Tibial nerve (tissue), 4 donors: ENCODE measurements at places on chromosomes 1 and 21. TPM values are rescaled to one million over a fixed set of nuclear protein-coding genes. Genes with fewer than 3 reads are reported as not detected.

AADACL3 gene
- not detected for total RNA-seq

RGS8 gene
- total RNA-seq = not detected

FMN2 gene
- 24.3 TPM for total RNA-seq

RXFP4 gene
- not detected for total RNA-seq

GNAT2 gene
- total RNA-seq = not detected

MYOM3 gene
- 0.20 TPM for total RNA-seq

VWA1 gene
- 176 TPM for total RNA-seq

PRKCZ gene
- total RNA-seq = 3.9 TPM

GRCh38 chr1:88801575-88802208 lies 89.7 kb downstream of the GTF2B start:
- H3K27me3 ChIP-seq = no peaks in the 10 kb centered on the region
- no peak for DNase-seq
- peaks cover 7% of the 10 kb centered on the region for H3K36me3 ChIP-seq
- H3K4me1 ChIP-seq = no peaks in the 10 kb centered on the region

- no peaks in the 10 kb centered on the region for H3K4me1 ChIP-seq
- DNase-seq = no peak
- H3K36me3 ChIP-seq = no peaks in the 10 kb centered on the region
- H3K4me3 ChIP-seq = no peak overlapping the region
- H3K27me3 ChIP-seq = no peaks in the 10 kb centered on the region
These were observed 144.1 kb upstream of the ADAMTS5 start for GRCh38 chr21:27110956-27111355.

- H3K36me3 ChIP-seq = peaks cover 29% of the 10 kb centered on the region
- H3K4me1 ChIP-seq = no peaks in the 10 kb centered on the region
- DNase-seq = peak; percentile 38
- H3K27me3 ChIP-seq = no peaks in the 10 kb centered on the region
- no peak overlapping the region for H3K27ac ChIP-seq
- no peak overlapping the region for H3K4me3 ChIP-seq
These were observed 37.9 kb upstream of the EDEM3 start for GRCh38 chr1:184792450-184792969.

GRCh38 chr1:47227341-47228232 lies 4.4 kb downstream of the TAL1 start:
- DNase-seq = no peak
- H3K27ac ChIP-seq = no peak overlapping the region
- H3K4me3 ChIP-seq = no peak overlapping the region
- no peaks in the 10 kb centered on the region for H3K36me3 ChIP-seq

DNA sequence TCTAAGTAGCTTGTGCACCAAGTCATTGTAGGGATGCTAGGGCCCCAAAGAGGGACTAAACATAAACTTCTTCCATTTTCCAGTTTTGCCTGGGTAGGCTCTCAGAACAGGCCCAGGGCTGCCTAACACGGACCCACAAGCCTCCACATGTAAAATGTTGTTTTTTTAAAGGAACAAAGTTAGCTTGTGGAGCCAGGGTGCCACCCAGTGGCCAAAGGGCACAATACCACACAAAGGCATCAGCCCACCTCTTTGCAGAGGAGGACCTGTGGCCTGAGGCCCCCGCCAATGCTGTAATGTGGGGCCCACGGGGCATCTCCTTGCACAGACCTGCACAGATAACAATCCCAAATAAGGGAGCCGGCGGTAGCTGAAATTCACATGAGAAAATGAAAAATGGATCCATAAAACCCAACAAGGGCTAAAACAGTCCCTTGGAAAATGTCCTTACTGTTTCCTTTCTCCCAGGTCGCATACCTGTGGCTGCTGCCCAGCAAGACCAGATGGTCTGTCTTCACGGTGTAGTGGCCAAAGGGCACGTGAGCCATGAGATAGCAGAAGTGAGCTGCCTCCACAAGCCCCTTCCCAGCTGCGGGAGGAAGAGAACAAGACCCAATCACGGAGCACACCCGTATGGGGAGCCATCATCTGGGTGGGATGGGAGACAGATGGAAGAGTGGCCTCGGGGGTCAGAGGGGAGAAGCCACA lies 23.8 kb downstream of the SEC16B start:
- H3K4me3 ChIP-seq = no peak overlapping the region
- no peaks in the 10 kb centered on the region for H3K36me3 ChIP-seq
- no peak overlapping the region for H3K27ac ChIP-seq
- H3K4me1 ChIP-seq = no peaks in the 10 kb centered on the region
- H3K27me3 ChIP-seq = no peaks in the 10 kb centered on the region

DNA sequence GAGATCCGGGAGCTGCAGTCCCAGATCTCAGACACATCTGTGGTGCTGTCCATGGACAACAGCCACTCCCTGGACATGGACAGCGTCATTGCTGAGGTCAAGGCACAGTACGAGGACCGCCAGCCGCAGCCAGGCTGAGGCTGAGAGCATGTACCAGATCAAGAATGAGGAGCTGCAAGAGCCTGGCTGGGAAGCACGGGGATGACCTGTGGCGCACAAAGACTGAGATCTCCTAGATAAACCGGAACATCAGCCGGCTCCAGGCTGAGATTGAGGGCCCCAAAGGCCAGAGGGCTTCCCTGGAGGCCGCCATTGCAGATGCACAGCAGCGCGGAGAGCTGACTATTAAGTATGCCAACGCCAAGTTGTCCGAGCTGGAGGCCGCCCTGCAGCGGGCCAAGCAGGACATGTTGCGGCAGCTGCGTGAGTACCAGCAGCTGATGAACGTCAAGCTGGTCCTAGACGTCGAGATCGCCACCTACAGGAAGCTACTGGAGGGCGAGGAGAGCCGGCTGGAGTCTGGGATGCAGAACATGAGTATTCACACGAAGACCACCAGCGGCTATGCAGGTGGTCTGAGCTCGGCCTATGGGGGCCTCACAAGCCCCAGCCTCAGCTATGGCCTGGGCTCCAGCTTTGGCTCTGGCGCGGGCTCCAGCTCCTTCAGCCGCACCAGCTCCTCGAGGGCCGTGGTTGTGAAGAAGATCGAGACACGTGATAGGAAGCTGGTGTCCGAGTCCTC lies 25.5 kb downstream of the ETV3L start:
- DNase-seq = peak; percentile 72
- H3K4me3 ChIP-seq = no peak overlapping the region
- H3K4me1 ChIP-seq = peaks cover 7% of the 10 kb centered on the region
- H3K27me3 ChIP-seq = no peaks in the 10 kb centered on the region

- no peak overlapping the region for H3K4me3 ChIP-seq
- no peaks in the 10 kb centered on the region for H3K27me3 ChIP-seq
- H3K27ac ChIP-seq = no peak overlapping the region
- H3K4me1 ChIP-seq = no peaks in the 10 kb centered on the region
These were observed 7.7 kb upstream of the GIPC2 start for GRCh38 chr1:78038071-78038470.

DNA sequence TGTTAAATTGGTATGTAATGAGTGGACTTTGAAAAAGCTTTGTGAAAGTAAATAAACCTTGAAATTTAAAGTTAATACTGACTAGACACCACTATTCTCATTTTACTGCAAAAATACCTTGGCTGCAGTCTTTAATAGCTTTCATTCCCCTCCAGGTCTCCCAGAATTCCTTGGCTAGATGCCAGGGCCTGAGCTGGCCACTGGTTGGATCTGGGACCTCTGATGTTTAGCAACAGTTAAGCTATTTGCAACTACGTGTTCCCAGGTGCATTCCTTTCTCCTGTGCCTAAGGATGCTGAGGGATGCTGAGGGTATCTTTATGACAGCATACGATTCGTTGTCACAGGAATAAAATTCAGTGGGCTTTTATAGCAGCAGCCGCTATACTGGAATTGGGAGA lies 938.7 kb downstream of the TTLL7 start:
- H3K36me3 ChIP-seq = no peaks in the 10 kb centered on the region
- no peak overlapping the region for H3K4me3 ChIP-seq
- no peak for DNase-seq
- H3K27ac ChIP-seq = no peak overlapping the region
- no peaks in the 10 kb centered on the region for H3K4me1 ChIP-seq

DNA sequence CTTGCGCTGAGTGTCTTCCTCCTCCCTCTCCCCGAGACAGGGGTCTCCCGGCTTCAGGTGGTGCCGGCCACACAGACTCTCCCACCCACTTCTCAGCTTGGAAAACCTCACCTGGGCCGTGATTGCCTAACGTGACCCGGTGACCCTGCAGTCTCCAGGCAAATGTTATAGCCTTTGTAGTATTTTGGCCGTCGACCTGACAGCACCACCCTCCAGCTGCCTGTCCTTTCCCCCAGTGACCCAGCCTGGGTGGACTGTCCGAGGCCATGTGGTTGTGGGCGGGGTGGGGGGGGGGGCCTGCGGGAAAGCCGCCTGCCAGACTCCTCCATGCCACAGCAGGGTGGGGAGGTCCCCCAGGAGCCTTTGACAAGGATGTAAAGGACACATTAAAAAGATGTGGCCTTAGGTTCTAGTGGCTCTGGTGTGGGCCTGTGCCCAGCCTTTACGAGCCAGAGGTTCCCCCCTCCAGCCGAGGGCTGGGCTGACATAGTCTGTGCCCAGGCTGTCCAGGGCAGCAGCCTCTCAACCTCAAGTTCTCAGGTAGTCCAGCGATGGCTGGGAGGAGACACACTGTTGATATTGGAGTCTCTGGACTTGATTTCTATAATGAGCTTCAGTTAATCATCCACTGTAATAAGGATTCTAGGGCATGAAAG lies 8.1 kb downstream of the TOR3A start:
- peaks cover 6% of the 10 kb centered on the region for H3K4me1 ChIP-seq
- DNase-seq = no peak
- no peaks in the 10 kb centered on the region for H3K36me3 ChIP-seq
- H3K4me3 ChIP-seq = no peak overlapping the region

GRCh38 chr21:39452207-39452969 lies 618 bp downstream of the SH3BGR start:
- no peaks in the 10 kb centered on the region for H3K27me3 ChIP-seq
- peaks cover 13% of the 10 kb centered on the region for H3K4me1 ChIP-seq
- peak overlapping the region; percentile 63 for H3K27ac ChIP-seq
- DNase-seq = no peak

- no peaks in the 10 kb centered on the region for H3K27me3 ChIP-seq
- no peak overlapping the region for H3K27ac ChIP-seq
- no peak for DNase-seq
- H3K4me3 ChIP-seq = no peak overlapping the region
- H3K4me1 ChIP-seq = no peaks in the 10 kb centered on the region
These were observed 22.1 kb upstream of the IFNAR2 start for GRCh38 chr21:33207449-33208149.

DNA sequence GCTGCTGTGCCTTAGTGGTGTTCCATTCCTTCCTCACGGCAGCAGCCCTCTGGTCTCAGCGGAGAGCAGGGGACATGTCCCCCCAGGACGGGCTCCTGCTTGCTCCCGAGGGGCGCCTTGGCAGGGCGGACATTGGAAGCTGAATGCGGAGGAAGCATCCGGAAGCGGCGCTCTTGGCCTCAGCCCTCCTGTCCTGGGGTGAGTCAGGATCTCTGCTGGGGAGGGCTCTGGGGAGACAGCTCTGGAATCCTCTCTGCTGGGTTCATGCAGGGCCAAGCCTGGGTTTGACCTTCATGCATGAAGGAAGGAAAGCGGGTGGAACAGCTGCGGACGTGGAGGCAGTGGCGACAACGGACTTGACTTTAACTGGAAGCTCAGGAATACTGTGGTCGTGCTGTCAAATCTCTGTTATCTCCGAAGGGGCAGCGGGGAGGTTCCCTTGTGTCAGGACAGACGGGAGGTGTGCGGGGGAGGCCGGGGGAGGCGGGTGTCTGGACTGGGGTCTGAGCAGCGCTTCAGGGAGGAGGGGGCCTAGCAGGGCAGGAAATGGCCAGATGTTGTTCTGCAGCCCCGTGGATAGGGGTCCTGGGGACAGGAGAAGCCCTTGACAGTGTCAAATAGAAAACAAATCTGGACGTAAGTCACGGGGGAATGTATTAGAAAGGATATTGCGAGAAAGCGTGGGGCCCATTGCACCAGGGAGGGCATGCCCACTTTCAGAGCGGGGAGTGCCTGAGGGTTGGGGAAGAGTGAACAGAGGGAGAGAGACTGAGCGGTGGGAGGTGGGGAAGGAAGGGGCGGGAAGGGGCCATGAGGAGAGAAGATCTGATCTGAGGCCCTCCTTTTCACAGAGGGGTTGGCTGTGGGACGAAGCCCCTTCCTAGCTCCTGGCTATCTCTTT lies 26.6 kb downstream of the CRYAA start:
- H3K4me3 ChIP-seq = no peak overlapping the region
- H3K4me1 ChIP-seq = no peaks in the 10 kb centered on the region
- no peaks in the 10 kb centered on the region for H3K27me3 ChIP-seq
- peak; percentile 24 for DNase-seq
- H3K36me3 ChIP-seq = no peaks in the 10 kb centered on the region

DNA sequence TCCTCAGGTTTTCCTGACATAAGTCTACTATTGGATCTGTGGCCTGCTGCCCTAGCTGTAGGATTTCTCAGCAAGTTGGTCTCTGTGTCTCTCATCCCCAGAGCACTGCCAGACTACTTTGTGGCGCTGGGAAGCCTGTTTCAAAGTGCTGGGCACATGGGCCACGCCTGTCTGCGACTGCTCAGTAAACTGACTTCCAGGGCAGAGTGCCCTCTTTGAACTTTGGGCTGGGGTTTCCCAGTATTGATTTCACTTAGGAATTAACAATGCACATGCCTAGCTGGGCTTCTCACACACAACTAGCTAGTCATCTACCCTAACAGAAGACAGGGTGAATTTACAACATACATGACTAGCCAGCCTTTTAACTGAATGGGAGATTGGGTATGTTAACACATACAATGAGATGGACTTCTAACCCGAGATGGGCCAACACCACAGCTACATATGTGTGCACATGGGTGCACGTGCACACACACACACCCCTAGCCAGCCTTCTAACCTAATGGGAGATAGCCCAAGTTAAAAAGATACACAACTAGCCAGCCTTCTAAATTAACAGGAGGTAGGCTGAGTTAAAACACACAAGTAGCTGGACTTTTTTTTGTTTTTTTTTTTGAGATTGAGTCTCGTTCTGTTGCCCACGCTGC lies 6.9 kb upstream of the TRIM17 start:
- H3K27ac ChIP-seq = no peak overlapping the region
- no peaks in the 10 kb centered on the region for H3K27me3 ChIP-seq
- H3K4me1 ChIP-seq = no peaks in the 10 kb centered on the region
- no peak overlapping the region for H3K4me3 ChIP-seq

GRCh38 chr1:203926025-203926540 lies 64.7 kb downstream of the SNRPE start:
- no peak overlapping the region for H3K4me3 ChIP-seq
- H3K27ac ChIP-seq = no peak overlapping the region
- H3K36me3 ChIP-seq = no peaks in the 10 kb centered on the region
- DNase-seq = no peak

GRCh38 chr21:39319814-39320332 lies 6.4 kb upstream of the BRWD1 start:
- no peaks in the 10 kb centered on the region for H3K4me1 ChIP-seq
- DNase-seq = no peak
- H3K27ac ChIP-seq = no peak overlapping the region
- no peaks in the 10 kb centered on the region for H3K27me3 ChIP-seq
- no peak overlapping the region for H3K4me3 ChIP-seq

GRCh38 chr1:236543065-236543669 lies 19.4 kb downstream of the LGALS8 start:
- no peaks in the 10 kb centered on the region for H3K4me1 ChIP-seq
- no peak overlapping the region for H3K27ac ChIP-seq
- no peak for DNase-seq
- H3K4me3 ChIP-seq = no peak overlapping the region
